ENCODE measurements at places on chromosomes 16 and 17.

GRCh38 chr16:80263181-80263823 lies 277.5 kb upstream of the DYNLRB2 start:
- no peak for DNase-seq

GRCh38 chr17:28573966-28574480 lies 2.7 kb downstream of the ALDOC start:
- DNase-seq: no peak

DNA sequence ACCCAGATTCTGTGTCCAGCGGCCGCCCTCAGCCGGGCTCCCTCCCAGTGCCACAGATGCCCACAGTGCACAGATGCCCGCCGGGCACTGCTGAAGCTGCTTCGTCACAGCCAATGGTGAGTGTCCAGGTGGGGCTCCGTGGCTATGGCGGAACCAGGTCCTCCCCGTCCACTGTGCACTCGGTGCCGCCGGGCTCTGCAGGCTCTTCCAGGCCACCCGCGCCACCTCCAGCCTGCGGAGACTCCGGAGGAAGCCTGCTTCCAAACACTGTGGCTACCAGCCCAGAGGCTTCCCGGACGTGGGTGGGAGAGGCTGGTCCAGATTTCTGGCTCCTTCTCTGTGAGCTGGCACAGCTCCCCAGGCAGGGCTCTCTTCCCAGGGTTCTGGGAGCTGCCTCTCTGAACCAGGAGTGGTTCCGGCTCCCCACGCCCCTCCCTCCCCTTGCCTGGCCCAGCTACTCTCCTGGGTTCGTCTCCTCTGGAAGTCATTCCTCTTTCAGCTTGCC lies 2.8 kb upstream of the PYCR1 start:
- no peak for DNase-seq

DNA sequence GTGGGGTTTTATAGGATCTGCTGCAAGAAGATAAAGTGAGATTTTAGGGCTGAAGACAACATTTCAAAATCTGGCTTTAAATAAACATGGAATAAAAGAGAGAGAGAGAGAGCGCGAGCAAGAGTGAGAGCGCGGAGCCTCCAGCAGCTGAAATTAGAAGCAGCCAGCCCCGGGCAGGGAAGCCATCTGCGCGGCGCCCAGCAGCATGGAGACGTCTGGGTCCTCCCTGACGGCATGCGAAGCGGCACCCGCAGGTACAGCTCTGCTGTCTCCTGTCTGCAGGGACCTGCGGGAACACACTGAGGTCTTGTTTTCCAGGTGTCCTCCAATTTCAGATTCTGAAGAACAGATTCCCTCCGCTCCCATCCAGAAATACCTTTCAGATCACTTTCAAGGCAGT lies 7.9 kb upstream of the BAIAP2 start:
- DNase-seq: peak; percentile 14

GRCh38 chr17:68704871-68705713 lies 103.9 kb upstream of the FAM20A start:
- no peak for DNase-seq

DNA sequence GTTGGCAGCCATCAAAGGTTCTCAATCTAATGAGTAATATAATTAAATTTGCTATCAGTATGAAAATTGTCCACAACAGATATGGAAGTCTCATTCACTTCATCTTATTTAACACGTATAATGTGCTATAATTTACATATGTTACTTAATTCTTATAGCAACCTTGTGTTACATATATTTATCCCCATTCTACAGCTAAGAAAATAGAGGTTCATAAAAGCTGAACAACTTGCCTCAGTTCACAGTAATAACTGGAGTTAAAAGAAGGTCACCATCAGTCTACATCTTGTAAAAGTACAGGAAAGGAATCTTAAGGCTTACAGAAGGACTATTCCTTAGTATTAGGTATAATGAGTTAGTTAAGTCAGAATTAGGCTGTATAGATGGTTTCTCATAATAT lies 27.9 kb downstream of the STXBP4 start:
- DNase-seq: no peak

DNA sequence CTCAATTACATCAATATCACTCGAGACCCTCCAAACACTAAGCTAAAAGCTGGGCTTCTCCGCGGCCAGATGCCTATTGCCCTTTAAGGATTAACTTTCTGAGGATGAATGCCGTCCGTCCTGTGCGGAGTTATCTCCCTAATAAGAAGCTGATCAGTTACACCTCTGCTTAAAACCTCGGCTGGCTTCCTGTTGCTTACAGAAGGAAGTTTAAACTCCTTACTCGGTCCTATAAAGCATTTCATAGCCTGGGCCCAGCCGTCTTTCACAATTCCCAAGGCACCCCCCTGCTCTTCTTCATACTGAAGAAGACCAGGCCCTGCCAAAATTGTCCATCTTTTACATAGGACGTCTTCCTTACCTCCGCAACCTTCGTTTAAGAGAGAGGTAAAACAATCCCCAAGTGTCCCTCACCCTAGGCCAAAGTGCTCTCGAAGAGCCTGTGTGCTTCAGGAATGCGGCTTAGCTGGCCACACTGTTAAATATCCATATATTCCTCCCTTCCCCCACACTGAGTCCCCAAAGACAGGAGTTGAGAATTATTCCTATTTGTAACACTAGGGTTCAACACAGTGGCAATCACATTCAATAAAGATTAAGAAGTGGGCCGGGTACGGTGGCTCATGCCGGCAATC lies 112.6 kb upstream of the IRX5 start:
- no peak for DNase-seq

GRCh38 chr17:59277031-59277430 lies 54.4 kb upstream of the YPEL2 start:
- no peak for DNase-seq

DNA sequence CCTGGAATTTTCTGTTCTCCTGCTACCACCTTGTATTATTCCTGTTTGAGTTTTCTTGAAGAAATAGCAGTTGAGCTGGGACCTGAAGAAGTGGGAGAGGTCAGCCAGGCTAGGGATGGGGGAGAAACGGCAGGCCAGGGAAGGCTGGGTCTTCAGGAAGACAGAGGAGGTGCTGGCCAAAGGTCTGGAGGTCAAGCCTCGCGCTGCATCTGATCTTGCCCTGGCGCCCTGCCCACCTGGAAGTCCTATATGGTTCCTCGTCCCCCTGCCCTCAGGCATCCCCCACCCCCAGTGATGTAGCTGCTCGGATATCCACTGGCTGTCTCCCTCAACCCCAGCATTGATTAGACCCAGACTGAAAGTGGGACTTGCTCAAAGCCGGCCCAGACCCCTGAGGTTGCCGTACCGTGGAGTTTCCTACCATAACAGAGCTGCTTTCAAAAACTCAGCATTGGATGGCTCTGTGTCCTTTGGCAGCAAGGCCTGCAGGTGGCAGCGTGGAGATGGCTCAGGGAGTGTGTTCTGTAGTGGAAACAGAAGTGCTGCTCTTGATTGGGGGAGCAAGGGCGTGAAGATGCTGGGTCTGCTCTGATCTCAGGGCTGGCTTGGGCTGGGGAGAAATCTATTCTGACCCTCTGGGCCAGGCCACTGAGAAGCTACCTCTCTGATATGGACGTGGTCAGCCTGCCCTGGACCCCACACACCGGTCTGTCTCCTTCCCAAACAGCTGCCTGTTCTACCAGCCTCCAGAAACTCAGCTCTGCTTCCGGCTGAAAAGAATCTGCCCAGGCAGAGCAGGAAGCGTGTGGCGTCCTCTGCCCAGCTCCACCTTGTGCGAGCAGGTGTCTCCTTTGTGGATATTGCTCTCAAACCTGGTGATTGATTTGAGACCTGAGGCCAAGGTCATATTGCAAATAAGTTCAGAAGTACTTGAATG lies 107.0 kb upstream of the CACNG5 start:
- peak; percentile 83 for DNase-seq

DNA sequence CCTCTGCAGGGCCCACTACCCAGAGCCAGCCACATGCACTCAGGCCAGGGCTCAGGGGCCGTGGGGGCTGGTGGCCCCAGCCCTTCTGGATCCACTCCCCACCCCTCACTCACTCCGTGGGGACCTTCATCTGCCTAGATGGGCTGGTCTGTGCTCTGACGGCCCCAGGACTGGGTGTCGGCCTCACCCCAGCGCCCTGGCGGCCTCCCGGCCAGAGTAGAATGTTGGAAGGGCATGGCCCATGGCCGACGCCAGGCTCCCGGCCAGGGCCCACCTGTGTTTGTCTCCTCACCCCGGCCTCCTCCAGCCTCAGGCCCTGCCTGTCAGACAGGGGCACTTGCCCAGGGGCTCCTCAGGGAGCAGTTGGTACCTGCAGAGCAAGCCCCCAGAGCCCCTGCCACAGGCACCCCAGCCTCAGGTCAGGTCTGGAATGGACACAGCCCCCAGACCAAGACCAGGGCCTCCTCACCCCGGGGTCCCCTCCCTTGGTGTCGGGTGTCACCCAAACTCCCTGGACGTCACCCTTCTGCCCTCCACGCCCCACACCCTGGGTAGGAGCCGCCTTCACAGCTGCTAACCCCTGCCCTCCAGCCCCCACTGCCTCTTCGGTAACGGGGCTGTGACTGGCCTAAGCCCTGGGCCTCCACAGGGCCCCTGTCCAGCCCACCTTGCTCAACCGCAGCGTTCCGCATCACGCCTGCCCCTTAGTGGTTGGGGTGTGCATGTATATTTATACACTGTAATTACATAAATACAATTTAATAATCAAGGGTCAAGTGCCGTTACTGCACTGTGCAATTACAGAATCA lies 3.0 kb upstream of the CDH15 start:
- no peak for DNase-seq

DNA sequence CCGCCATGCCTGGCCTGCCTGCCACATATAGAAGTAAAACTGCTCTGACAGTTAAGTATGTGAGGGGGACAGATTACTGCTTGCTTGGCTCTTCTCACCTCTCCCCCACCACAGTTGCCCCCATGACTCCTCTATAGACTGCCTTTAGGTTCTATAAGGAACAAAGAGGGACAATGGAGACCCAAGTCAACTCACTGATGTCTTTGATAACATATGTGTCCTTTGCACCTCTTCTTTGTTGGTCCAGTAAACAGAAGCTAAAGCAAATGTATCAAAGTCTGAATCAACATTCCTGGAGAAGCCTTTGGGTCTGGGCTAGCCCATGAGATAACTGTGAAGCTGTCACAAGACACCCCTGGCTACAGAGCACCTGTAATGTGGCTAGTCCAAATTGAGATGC lies 27.1 kb downstream of the NUDT7 start:
- DNase-seq: no peak

DNA sequence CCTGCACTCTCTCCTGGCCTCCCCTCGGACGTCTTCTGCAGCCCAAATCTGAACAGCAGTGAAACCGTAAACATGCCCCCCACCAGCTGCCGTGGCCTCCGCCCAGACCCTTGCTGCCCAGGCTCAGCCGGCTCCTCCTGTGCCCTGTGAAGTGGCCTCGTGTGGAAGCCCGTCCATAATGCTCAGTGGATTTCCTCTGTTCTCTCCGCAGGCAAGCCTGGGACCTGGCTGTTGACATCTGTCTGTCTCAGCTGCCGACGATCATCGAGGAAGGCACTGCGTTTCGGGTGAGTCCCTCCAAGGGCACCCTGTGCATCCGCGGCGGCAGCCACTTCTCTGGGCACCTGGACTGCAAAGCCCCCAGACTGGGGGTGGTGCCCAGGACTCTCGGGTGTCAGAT lies 153.9 kb upstream of the CHMP6 start:
- no peak for DNase-seq

Measured in NCI-H2081 (cell line).